ENCODE measurements at places on chromosomes 2 and 18.

- no peak for DNase-seq
These were observed 616.0 kb downstream of the NUP35 start for GRCh38 chr2:183740241-183740640.

DNA sequence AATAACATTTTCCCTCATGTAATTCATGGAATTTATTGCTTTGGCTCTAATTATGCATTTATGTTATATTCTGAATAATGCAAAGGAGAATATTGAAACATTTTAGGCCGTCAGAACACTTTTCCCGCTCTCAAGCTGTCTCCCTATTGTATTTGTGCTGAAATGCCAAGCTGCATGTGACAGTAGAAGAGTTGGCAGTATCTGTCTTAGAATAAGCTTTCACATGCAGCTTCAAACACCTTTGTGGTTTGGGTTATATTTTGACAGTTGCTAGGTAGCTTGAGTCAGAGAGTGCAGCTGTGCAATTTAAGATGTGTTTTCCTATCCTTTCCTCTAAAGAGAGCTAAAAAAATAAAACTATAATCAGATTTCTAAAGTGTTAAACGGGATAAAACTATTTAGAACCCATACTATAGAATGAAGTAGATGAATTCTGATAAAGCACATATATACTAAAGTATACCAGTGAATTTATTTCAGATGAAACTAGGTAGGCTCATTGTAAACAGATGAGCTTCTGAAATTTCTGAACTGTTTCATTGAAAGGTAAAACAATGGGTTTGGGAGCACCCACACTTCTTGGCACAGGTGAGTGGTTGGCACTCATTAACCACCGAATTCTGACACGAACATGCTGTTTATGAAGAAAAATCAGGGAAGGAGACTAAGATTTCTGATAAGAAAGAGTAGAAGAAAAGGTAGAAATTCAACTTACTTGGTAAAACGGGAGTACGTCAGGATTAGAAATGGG lies 43.4 kb downstream of the PLCL1 start:
- DNase-seq, result no peak

GRCh38 chr2:158297606-158298005 lies 158.9 kb downstream of the CCDC148 start:
- no peak for DNase-seq

- DNase-seq, result no peak
These were observed 33.5 kb downstream of the NOSTRIN start for GRCh38 chr2:168835969-168836368.

GRCh38 chr2:118123561-118124232 lies 35.4 kb downstream of the INSIG2 start:
- no peak for DNase-seq

DNA sequence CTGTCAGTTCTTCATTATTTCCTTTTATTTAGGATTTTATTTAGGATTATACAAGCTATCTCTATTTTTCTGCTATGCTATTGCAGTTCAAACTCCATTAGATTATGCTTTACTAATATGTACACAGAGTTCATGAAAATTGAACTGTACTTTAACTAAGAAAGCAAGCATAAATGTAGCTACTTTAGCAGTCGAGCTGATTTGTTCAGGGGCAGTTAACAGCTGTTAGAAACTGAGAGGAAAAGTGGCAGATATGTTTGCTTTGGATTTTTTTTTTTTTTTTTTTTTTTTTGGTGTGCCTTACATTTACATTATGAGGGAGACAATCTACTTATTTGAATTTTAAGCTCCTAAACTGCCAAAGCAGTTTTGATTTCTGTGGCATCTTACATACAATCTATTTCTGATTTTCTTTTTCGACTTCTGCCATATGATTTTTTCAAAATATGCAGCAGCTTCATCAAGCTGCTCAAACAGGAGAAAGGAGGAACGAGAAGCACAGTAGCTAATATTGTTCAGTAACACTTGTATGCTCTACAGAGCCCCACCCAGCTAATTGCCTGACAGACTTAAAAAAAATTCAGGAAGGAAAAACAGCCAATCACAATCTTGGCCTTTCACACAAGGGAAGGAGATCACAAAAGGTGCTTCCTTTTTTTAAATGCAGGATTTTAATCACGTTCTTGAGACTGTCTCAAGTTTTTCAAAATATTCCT lies 233.4 kb upstream of the SIX3 start:
- DNase-seq, result no peak

Measured in stimulated activated CD8-positive, alpha-beta memory T cell treated with anti-CD3 and anti-CD28 coated beads, Interleukin-4, amount 100 ng/mL, for 48 hours (primary cell).